ENCODE measurements at places on chromosomes 3 and 15.

DNA sequence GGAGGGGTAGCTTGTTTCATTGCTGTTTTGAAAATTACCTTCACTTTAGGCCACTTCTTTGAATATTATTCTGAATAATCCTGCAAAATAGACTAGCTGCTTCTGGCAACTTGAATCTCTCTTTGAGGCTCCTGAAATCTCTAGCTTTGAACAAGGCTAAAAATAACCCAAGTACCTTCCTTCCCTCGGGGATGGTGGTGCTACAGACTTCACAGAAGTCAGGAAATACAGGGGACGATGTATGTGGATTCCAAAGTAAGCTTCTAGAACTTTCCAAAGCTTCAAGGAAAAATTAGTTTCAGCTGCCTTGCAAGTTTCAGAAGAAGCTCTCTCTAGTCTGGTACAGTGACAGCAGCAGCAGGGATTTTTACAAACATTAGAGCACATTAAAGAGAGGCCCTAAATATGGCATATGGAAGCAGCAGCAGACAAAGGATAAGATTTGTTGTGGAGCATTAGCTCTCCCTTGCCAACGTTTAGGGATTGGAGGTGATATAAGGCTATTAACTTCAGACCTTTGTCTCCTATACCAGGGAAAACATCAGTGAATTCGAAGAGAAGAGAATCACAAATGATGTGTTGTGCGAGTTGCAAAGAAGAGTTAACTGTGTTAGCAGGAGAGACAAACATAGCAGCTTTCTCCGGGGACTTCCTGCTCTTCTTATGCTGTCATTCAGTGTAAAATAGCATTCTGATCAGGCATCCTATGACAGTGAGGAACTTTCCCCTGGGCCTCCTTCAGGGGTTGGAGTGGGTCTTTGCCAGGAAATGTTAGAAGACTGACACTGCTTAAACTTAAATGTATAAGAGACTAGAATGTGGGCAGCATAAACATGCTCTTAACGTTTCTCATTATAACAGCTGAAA, 783.0 kb upstream of the ARPP21 start:
- ATAC-seq, result no peak

DNA sequence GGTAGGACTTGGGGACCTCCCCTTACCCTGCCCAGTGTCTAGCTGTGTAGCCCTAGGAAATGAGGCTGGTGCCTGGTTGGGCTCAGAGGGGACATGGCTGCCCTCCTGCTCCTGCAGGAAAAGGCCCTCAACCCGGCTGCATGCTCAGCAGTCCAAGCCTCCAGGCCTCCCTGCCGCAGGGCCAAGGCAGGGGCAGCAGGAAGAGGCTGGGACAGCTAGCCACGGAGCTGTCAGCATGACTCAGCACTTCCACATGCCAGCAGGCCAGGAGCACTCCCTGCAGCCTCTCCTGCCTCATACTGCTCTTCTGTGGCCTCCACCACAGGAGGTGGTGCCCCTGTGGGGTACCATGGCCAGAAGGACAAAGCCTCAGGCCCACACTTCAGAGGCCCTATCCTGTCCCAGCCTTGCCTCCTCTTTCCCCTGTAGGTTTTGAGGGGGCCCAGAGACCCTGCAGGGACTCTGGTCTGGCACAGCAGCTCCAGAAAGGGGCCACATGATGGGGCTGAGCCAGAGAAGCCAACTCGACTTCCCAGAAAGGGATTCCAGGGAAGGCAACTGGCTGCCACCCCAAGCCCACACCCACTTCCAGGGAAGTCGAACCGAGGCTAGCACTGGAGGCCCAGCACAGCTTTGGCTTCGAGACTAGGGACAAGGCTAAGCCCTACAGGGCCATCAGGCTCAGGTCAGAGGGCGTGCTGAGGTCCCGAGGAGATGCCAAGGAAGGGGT, 19.5 kb downstream of the TKT start:
- ATAC-seq, result peak; percentile 91

GRCh38 chr15:35746121-35746520, 200.2 kb upstream of the DPH6 start:
- no peak for ATAC-seq

DNA sequence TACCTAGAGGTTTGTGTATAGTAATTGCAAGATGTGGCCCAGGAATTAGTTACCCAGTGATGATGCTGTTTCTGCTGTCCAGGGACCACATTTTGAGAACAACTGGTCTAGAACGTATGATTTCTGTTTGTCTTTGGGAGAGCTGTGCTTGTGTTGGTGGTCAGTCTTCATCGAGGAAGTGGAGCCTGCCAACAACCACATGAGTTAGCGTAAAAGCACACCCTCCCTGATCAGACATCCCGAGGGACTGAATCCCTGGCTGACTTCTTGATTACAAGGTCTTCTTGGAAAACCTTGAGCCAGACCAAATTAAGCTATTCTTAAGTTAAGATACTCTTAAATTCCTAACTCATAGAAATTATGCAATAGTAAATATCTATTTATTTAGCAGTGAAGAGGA, 81.7 kb upstream of the ZPLD1 start:
- no peak for ATAC-seq

All from gastroesophageal sphincter (tissue), 4 donors.